NB4 (cell line): ENCODE measurements at places on chromosomes 5 and 9.

- peak; percentile 90 for DNase-seq
These were observed 1.4 kb downstream of the KIF20A start for GRCh38 chr5:138180183-138180782.

- peak; percentile 76 for DNase-seq
These were observed 3.2 kb upstream of the MAP3K1 start for GRCh38 chr5:56812110-56812509.

DNA sequence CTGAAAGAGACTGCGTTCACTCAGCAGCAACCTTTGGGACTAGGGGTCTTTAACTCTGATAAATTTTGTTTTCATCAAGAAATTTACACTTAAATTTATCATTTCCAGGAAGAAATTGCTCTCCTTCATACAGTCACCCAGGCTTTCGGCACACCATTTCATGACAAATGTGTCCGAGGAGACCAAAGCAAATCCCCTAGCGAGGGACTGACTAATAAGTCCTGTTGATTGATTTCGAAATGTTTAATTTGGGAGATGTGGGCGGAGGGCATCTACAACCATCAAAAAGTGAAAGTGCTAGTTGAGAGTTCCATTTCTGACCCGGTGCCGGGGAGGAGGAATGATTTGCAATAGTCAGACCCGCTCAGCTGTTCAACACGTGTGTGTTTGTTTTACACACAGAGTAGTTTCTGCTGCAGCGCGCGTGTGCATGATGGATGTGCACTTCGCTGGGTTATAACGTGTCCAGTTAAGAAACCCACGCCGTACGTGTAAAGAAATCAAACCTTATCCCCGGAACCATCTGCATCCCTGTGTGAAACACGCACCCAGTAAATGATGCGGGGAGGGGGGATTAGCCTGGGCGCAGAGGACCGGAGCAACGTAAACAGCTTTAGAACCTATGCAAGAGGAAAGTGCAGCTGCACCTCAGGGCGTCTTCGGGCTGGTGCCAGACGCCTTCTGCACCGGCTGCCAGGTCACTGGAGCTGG is 845 bp upstream of the NR4A3 start:
- peak; percentile 78 for DNase-seq

DNA sequence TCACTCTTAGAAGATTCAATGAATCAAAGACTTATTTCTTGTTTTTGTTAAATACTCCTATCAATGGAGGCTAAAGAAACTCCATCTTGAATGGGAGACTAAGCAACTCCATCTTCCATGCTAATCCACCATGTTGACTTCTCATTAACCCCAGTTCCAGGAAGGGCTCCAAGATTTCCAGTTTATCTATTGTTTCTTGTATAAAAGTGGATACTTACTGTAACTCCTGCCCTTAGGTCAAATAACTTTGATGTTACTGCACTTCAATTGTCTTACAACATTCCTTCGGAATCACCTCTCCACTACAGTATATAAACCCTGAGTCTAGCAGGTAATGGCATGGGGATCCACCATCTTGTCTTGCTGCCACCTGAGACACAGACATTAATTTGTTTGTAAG is 63.0 kb downstream of the PUM3 start:
- DNase-seq: no peak

- DNase-seq: no peak
These were observed 16.0 kb upstream of the TEX48 start for GRCh38 chr9:114697951-114698351.

- DNase-seq: no peak
These were observed 56.5 kb downstream of the RXRA start for GRCh38 chr9:134382733-134383132.

DNA sequence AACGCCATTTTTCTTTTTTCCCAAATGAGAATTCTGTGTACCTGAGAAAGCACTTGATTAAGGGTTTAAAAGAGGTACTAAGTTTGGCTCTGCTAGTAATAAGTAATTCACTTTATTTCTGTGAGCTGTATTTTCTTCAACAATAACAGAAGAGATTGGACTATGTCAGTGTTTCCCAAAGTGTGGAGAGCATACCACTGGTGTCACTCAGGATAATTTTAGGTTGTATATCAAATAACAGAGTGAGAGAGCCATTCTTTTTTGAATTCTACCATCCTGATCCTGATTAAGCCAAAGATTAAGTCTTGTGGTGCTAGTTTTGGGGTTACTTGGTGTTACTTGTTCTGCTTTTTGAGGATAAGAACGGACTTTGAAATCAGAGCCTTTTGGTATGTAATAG is 142.3 kb upstream of the PPP1R2B start:
- DNase-seq: no peak

- peak; percentile 68 for DNase-seq
These were observed at the start of gene NREP for GRCh38 chr5:111756581-111757354. TSS of gene NREP (minus strand) at chr5:111757194. CDS start at chr5:111755772, 1,422 bp downstream.

DNA sequence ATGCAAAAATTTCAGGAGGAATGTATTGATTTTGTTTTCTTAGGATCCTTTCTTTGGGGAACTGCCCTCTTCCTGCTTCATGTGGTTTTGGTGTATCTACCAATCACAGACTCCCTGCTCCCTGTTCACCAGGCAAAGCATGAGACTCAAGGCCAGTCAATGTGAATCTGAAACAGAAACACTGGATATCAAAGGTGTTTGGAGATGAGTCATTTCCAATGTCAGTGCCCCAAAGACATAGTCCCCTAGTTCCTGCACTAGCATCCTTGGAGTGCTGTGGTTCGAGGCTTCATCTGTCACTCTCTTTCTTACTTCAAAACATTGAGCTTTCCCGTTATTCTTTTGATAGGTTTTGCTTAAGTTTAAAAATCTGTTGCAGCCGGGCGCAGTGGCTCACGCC is 8.1 kb downstream of the PPP3R2 start:
- DNase-seq: no peak

DNA sequence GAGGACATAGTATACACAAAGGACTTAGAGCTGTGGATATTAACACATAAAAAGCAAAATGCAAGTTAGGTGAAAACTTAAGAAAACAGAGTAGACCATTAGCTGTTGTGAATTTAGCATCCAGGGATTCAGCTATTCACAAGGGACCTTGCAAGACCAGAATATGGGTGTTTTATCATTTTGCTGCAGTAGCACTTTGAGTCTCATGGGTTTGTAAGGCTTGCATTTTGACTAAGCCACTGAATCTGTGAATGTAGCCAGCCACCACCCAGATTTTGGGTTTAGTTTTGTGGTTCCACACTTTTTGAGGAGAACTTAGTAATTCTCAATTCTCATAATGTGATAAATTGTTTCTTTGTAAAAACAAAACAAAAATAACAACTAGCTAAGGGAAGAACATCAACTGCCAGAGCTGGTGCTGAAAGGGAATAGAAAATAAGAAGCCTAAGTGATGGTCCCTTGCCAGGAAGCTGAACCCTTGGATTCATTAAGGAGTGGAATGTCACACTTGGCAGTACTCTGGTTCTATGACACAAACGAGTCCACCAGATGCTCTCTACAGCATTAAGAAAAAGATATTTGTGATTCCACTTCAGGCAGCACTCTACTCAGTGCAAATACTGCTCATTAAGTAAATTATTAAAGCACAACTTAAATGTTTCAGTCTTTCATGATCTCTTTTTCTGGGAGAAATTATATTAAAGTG is 557.4 kb upstream of the ZNF462 start:
- no peak for DNase-seq

GRCh38 chr5:172726966-172727365 is 44.0 kb downstream of the DUSP1 start:
- no peak for DNase-seq

DNA sequence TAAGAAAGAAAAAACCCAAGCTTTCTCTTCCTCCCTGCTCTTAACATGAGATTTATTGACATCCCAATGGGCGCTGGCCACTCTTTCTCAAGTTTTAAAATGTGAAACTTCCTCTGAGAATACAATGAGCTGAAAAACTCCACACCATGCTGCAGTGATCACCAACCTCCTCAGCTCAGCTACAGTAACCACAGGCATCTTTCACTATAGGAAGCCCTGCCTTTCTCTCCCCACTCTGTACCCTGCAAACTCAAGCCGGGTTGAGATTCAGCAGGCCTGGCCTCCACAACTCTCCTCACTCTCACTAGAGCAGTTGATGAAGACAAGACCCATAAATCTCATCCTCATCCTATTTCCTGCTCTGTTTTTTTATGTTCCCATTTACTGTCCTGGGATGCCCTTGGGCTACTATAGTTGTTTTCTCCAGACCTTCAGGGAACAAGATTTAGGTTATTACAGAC is 48.3 kb downstream of the SH3TC2 start:
- no peak for DNase-seq

DNA sequence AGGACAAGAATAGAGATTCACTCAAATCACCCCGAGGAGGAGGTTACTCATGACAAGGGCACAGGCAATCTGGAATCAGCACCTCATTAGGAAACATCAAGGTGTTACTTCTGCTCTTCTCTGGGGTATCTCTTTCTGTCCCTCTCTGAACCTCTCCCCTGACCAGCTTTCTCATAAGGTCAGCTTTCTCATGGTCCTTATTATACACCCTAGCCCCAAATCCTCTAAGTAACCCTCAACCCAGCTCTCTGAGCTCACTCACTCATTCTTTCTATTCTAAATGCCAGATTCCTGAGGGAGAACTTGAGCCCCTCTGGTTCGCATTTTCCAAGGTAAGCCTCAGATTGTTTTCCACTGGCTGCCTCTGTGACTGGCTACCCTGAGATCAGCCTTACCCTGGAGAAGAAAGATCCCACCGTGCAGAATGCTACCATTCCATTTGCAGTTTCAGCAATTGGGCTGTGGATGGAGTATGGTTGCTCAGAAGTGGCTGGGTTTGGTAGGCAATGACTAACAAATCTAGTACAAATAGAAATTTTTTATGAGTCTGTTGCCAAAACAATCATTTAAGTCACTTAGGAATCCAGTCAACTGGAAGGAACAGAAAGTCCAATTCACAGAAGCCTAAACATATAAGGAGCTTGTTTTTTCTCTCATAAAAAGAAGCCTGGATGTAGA is 9.0 kb upstream of the TIMD4 start:
- no peak for DNase-seq

- DNase-seq: no peak
These were observed 127.1 kb downstream of the DPYSL3 start for GRCh38 chr5:147382776-147383175.

DNA sequence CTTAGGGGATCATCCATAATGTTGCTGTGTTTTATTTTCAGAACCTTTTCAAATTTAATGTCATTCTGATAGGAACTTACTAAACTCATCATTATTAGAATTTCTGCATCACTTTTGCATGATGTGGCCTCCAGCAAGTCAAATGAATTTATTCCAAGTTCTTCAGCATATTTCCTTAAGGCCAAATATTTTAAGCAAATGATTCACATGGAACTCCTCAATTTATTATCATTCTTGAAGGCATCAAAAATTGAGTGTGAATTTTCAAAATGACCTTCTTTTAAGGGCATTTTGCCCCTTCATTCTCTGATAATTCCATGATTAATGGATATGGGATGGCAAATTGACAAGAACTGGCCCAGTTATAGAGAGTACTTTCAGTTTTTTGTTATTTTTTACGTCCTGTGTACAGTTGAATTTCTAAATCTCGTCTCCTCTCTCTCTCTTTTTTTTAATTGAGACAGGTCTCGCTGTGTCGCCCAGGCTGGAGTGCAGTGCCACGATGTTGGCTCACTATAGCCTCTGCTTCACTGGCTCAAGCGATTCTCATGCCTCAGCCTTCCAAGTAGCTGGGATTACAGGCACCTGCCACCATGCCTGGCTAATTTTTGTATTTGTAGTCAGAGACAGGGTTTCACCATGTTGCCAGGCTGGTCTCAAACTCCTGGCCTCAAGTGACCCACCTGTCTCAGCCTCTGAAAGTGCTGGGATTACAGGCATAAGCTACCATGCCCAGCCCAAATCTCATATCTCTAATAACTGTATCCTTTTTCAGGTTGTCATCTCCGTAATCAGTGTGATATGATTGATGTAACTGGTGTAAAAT is 29.1 kb downstream of the GPR21 start:
- DNase-seq: no peak

GRCh38 chr9:31394015-31394473 is 990.4 kb upstream of the ACO1 start:
- no peak for DNase-seq

DNA sequence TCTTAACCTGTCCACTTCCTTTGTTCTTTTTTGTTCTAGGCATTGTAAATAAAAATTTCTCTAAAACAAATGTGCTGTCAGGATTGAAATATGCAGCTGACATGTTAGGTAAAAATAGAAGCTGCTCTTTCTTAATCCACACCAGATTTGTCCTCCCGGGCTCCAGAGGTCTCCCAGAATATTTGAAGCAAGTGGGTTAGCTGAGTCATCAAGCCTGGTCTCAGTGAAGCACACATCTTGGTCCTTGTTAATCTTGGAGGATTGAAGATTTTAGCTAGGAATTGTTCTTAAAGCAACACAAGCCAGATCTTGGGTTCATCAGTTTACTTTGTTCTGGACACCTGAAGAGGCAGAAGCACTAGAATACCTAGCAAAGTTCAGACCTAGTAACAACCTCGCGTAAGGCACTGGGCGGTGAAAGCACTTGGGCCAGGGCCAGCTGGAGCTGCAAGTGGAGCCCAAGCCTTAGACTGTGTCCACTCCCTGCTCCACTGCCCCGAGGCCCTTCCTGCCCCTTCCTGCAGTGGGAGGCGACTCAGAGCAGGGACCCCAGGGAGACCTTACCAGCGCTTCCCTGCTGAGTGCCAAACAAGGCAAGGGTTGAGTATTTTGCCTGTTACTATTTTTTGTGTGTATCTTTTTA is 36.5 kb downstream of the HABP4 start:
- no peak for DNase-seq

- no peak for DNase-seq
These were observed 145.3 kb downstream of the CACNA1B start for GRCh38 chr9:138022756-138023393.

- no peak for DNase-seq
These were observed 821 bp upstream of the VCP start for GRCh38 chr9:35073279-35073612.

DNA sequence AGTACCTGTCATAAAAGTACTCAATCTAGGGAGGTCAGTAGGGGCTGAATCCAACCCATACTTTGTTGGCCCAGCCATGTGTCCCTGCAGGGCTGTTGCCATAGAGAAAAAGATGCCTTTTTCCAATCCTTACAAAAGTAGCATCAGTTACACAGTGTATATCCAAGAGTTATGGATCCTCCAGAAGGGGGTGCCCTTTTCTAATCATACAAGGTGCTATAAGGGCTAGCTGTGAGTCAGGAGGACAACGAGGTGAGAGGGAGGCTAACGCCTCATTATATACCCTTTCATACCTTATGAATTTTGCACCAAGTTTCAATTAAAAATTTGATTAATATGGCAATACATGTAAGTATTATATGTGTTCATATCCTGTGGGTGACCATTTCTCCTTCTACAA is 4.8 kb downstream of the KIAA0825 start:
- DNase-seq: peak; percentile 54

- no peak for DNase-seq
These were observed 344.6 kb downstream of the PDE4D start for GRCh38 chr5:59548807-59549357.

DNA sequence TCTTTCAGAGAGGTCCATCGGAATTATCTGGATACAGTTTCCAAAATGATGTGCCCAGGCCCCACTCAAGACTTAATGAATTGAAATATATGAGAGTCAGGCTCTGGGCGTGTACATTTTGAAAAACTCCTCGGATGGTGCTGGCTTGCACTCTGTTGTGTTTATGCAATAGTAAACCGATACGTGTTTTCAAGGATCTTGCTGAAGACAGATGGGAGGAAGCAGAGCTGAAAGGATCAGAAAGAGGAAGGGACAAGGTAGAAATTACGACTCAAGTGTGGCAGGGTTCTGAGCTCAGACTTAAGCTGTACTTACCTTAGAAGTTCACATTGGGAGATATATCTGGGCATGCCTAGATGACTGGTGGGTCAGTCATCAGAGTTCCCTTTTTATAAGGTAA is 13.7 kb upstream of the STOM start:
- peak; percentile 62 for DNase-seq
